ENCODE measurements at places on chromosomes 1 and 21.

GRCh38 chr21:37424396-37424795, 57.8 kb downstream of the DYRK1A start:
- DNase-seq, result no peak

- no peak for DNase-seq
Observed at GRCh38 chr1:84960371-84960770, 36.5 kb downstream of the MCOLN2 start.

DNA sequence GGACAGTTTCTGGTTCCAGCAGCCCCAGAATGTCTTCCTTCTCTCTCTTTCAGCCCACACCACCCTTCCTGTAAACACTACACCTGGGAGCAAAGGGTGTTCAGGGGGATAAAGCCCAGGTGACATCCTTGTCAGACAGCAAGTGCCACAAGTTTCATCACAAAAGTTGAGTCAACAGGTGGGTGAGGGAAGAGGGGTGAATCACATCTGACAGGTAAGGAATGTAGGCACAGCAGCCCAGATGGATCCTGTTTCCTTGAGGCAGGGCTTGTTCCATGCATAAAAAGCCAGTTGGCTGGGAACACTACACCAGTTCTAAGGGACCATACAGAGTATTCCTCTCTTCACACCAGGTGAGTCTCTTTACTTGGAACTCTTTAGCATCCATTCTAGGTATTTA, at the start of gene SPRR1B:
TSS of gene SPRR1B (plus strand) at position 309 of the 400 bp plus-strand sequence. CDS start 1,143 bp downstream, outside the sequence.
- DNase-seq, result no peak

GRCh38 chr1:83086346-83086745, 912.6 kb downstream of the TTLL7 start:
- peak; percentile 53 for DNase-seq

- peak; percentile 92 for DNase-seq
Observed at GRCh38 chr21:42263591-42264131, 44.7 kb downstream of the ABCG1 start.

DNA sequence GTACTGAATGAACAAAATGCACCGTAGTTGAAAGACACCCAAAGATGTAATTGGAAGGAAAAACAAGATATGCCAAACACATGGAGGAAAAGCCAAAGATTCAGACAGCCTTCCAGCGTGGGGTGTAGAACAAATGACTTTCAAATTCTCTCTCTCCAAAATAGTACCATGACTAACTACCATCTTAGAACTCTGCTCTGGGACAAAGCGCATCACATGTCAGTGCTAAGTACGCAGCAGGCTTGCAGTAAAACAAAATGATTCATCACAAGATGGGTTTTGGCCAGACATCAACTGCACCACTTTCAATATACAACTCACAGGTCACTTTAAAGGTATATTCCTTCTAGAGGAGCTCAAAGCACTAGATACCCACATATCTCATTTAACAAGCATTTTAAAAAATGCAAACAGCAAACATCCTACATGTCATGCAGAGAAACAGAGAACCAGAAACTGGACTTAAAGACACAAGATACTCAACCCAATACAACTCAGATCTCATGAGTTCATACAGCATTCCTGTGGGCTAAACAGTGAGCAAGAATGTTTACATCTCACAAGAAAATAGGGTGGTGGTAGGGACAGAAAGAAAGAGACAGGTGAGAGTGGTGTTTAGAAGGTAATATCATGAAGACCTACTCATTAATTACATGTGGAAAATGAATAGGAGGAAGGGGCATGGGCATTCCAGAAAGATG, 75.7 kb downstream of the BCAR3 start:
- no peak for DNase-seq

GRCh38 chr1:12745992-12746323, at the start of gene CFAP107:
CFAP107 (plus strand) TSS chr1:12746200; CDS start chr1:12746431, 231 bp downstream.
- no peak for DNase-seq

DNA sequence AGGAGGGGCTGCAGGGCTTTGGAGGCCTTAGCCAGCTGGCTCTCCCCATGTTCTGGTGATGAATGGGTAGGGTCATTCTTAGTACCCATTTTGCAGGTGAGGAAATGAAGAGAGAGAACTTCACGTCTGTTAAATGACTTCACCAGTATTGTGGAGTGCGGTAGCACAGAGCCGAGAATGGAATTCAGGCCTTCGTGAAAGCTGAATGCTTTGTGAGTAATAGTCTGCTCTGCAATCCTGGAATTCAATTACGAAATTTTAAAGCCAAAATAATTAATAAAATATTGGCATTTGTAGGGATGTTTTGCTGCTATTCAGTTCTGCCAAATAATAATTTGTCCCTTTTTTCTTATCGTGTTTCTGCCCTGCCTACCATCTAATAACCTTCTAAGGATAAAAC, 197.7 kb downstream of the GREM2 start:
- no peak for DNase-seq

GRCh38 chr1:92026806-92027205, 3.0 kb upstream of the EPHX4 start:
- DNase-seq, result no peak

DNA sequence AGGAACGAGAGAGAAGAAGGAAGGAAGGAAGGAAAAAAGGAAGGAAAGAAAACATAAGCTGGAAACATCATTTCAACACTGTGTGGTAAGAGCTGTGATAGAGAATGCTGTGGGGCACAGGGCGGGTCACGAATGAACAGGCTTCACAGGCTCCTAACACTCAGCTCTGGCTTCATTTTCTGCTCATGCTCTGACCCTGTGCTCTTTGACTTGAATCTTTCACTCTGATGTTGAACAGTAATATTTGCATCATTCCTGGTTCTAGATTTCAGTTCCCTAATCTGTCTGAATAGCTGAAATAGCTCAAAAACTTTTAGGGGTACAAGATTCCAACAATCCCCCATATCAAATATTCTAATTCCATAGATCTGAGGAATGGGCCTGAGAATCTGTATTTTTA, 207.3 kb downstream of the LHX8 start:
- DNase-seq, result no peak

- DNase-seq, result no peak
Observed at GRCh38 chr21:37765221-37765900, 150.9 kb downstream of the KCNJ6 start.
